ENCODE measurements at places on chromosomes 4 and X.

DNA sequence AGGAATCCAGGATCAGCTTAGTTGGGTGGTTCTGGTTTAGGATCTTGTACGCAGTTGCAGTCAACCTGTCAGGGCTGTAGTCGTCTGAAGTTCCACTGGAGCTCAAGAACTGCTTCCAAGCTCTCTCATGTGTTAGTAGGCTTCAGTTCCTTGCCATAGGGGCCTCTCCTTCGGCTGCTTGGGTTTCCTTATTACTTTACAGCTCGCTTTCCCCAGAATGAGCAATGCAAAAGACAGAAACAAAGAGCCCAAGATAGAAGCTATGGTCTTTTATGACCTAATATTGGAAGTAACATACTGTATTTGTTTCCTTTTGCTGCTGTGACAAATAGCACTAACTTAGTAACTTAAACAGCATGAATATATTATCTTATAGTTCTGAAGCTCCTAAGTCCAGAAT is 51.7 kb downstream of the TIGD2 start:
- DNase-seq, result no peak

GRCh38 chr4:8218371-8219031 is 19.4 kb downstream of the SH3TC1 start:
- DNase-seq, result no peak

DNA sequence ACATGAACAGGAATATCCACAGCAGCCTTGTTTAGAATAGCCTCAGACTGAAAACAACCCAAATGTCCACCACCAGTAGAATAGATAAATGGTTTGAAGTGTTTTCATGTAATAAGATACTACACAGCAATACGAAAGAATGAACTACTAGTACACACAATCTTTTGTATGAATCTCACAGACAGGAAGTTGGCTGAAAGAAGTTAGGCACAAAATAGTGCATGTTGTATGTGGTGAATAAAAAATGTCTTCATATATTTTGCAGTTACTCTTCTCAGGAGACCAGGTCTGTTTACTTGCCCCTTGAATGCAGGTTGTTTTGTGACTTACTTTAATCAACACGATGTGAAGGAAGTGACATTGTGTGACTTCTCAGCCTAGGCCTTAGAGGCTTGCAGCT is 75.9 kb upstream of the LEF1 start:
- no peak for DNase-seq

GRCh38 chrX:57137501-57137900 is 304 bp upstream of the SPIN2A start:
- no peak for DNase-seq
